Aortic smooth muscle cell (primary cell): ENCODE measurements at places on chromosomes 7 and 10. TPM values are rescaled to one million over a fixed set of nuclear protein-coding genes. Genes with fewer than 3 reads are reported as not detected.

Gene PRRT4
- total RNA-seq = under 0.01 and 0.06 TPM in 2 replicates

Gene MUC3A
- total RNA-seq = not detected in 2 replicates

Gene BLNK
- total RNA-seq = not detected in 2 replicates

Gene SHH
- 0.06 and 0.13 TPM in 2 replicates for total RNA-seq

Gene COBL
- total RNA-seq = not detected in 2 replicates
